ENCODE measurements at places on chromosomes 3 and 15. TPM values are rescaled to one million over a fixed set of nuclear protein-coding genes. Genes with fewer than 3 reads are reported as not detected.

DNA sequence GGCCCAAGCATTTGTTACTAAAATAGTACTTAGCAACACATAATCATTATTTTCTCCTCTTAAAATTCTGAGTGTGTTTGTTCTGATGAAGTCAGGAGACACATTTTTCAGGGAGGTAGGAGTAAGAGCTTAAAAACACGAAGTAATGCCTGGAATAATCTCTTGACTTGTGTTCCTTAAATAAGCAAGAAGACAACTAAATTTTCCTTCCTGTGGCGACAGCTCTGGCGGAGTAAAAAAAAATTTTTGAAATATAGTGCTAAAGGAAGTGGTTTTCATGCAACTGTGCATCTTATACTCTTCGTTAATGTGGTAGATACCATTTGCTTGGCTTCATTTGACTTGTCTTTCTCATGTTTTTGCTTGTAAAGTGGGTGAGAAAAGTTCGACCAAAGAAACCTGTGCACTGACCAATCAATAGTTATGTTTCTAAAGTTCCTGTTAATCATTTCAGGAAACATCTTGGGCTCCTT, 11.1 kb upstream of the MBNL1 start:
- no peak overlapping the region for H3K4me3 ChIP-seq
- H3K4me1 ChIP-seq: peaks cover 2% of the 10 kb centered on the region
- no peaks in the 10 kb centered on the region for H3K27me3 ChIP-seq
- no peaks in the 10 kb centered on the region for H3K36me3 ChIP-seq

DNA sequence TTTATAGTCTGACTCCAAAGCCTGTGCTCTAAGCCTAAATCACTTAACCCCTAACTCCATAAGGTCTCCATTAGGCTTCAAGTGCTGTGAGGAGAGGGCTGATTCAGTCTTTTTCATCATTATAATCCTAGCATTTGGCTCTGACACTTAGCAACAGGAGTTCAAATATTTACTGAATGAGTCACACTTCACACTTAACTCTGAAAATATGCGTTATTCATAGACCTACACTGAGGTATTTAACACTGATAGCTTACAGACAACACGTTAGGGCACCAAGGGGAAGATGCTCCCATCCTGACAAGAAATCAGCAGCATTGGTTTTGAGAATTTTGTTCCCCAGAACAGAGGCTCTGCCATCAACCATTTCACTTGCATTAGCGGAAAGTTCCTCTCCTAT, 53.5 kb downstream of the MSL2 start:
- no peak overlapping the region for H3K4me3 ChIP-seq
- peak; percentile 28 for DNase-seq
- H3K36me3 ChIP-seq: peaks cover 5% of the 10 kb centered on the region
- peaks cover 6% of the 10 kb centered on the region for H3K4me1 ChIP-seq
- H3K27ac ChIP-seq: peak overlapping the region; percentile 71

DNA sequence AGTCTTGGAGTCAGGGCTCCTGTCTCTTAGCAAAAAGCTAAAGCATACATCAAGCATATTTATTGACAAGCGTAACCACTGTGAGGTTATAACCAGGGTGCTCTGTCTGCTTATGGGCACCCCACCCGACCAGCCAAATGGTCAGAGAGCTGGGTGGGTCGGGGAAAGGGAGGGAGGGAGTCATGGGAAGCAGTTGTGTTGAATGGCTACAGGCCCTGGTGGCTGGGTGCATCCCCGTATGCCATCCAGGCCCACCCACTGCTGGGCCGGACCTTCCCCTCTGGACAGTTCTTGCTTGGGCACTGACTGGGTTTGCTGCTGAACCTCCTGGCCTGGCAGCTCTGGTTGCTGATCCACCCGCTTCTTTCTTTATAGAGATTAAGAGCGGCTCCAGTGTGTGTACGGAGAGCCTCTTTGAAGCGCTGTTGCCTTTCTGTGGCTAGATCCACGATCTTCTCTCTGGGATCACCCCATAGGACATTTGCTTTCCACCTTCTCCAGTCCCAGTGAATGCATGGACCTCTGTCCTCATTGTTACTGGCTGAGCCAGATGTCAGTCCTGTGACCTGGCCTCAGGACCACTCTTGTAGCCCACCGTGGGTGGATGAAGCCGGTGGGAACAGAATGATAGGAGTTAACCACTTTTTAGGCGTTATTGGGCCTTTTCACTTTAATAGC, 59.6 kb downstream of the SMAD3 start:
- no peak overlapping the region for H3K4me3 ChIP-seq
- peaks cover 17% of the 10 kb centered on the region for H3K4me1 ChIP-seq
- H3K27me3 ChIP-seq: no peaks in the 10 kb centered on the region

- no peaks in the 10 kb centered on the region for H3K36me3 ChIP-seq
- DNase-seq: no peak
- H3K27ac ChIP-seq: peak overlapping the region; percentile 49
- no peaks in the 10 kb centered on the region for H3K4me1 ChIP-seq
These were observed 8.6 kb downstream of the GPX1 start for GRCh38 chr3:49349348-49350114.

GRCh38 chr15:96047255-96047931, 283.1 kb upstream of the NR2F2 start:
- no peaks in the 10 kb centered on the region for H3K4me1 ChIP-seq
- H3K27me3 ChIP-seq: no peaks in the 10 kb centered on the region
- no peak overlapping the region for H3K4me3 ChIP-seq
- peak; percentile 55 for DNase-seq

CHL1 gene
- 11.5 TPM for total RNA-seq

GRCh38 chr15:78032671-78033070, 44.8 kb downstream of the TBC1D2B start:
- no peak for DNase-seq
- no peak overlapping the region for H3K4me3 ChIP-seq

GRCh38 chr3:188948281-188948996, 223.3 kb upstream of the TPRG1 start:
- H3K4me3 ChIP-seq: no peak overlapping the region
- no peaks in the 10 kb centered on the region for H3K36me3 ChIP-seq
- H3K27me3 ChIP-seq: no peaks in the 10 kb centered on the region
- peak; percentile 82 for DNase-seq

DNA sequence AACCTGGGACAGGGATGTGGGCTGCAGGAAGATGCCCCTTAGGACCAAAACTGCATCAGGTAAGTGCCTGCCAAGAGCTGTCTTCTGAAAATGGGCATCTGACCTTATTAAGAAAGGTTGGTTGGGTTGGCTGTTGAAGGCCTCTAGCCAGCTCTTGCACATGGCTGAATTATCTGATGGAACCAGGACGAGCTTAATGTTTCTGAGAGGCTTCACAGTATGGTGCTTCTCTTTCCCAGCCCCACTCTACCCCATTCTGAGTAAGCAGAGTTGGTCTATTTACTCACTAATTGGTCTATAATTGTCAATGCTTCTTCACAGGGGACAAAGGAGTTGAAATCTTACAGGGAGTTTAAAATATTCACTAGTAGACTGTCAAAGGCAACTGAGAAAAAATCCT, 48.4 kb downstream of the DTWD1 start:
- H3K27me3 ChIP-seq: no peaks in the 10 kb centered on the region
- H3K27ac ChIP-seq: no peak overlapping the region
- DNase-seq: no peak
- no peaks in the 10 kb centered on the region for H3K36me3 ChIP-seq
- H3K4me1 ChIP-seq: no peaks in the 10 kb centered on the region

RAB6B gene
- 3.3 TPM for total RNA-seq

DNA sequence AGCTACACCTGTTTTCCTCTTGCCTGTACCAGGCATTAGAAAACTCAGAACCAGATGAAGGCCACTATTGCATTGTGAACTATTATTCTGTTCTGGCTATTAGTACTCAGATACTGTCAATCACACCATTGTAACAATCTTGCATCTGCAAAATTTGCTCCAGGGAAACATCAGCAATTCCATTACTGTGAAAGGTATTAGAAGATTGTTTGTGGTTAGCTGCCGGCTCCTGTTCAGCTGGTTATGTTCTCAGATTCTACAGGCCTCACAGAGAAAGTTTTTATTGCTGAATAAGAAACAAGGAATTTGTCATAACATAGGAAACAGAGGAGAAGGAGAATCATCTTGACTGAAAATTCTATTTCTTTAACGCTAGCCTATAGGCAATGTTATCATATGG, 179.9 kb downstream of the PLOD2 start:
- no peaks in the 10 kb centered on the region for H3K4me1 ChIP-seq
- no peak for DNase-seq
- H3K36me3 ChIP-seq: no peaks in the 10 kb centered on the region

GRCh38 chr3:128337305-128337704, 129.4 kb downstream of the DNAJB8 start:
- no peaks in the 10 kb centered on the region for H3K4me1 ChIP-seq
- H3K36me3 ChIP-seq: peaks cover 8% of the 10 kb centered on the region
- DNase-seq: peak; percentile 59
- H3K4me3 ChIP-seq: no peak overlapping the region

GRCh38 chr3:36919439-36920160, 25.3 kb downstream of the TRANK1 start:
- no peak overlapping the region for H3K27ac ChIP-seq
- DNase-seq: no peak
- no peak overlapping the region for H3K4me3 ChIP-seq
